HL-60 (cell line): ENCODE measurements at places on chromosomes 16 and 17.

GRCh38 chr16:23724096-23724784 lies 11.2 kb upstream of the ERN2 start:
- DNase-seq = no peak

- no peak for DNase-seq
Observed at GRCh38 chr17:15349119-15349518, 7.7 kb upstream of the TEKT3 start.

DNA sequence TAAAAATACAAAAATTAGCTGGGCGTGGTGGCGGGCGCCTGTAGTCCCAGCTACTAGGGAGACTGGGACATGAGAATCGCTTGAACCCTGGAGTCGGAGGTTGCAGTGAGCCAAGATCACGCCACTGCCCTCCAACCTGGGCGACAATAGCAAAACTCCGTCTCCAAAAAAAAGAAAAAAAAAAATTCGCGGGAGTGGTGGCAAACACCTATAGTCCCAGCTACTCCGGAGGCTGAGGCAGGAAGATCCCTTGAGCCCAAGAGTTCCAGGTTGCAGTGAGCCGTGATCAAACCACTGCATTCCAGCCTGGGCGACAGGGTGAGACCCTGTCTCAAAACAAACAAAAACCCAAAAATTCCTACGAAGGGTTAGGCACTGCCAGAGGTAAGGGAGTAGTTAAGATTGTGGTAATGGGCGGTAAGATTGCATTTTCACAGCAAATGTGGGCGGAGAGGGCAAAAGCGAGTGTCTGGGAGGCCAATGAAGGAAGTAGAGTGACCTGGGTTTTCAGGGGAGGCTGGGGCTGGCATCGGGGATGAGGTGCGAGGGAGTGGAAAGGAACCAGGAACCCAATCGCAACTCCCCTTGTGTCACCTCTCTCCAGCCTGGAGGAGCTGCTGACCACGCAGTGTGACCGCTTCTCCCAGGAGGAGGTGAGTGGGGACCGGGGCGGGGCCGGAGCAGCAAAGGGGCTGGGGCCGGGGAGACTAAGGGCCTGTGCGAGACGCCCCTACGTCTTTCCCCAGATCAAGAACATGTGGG lies 2.6 kb downstream of the MYL11 start:
- DNase-seq = peak; percentile 77

DNA sequence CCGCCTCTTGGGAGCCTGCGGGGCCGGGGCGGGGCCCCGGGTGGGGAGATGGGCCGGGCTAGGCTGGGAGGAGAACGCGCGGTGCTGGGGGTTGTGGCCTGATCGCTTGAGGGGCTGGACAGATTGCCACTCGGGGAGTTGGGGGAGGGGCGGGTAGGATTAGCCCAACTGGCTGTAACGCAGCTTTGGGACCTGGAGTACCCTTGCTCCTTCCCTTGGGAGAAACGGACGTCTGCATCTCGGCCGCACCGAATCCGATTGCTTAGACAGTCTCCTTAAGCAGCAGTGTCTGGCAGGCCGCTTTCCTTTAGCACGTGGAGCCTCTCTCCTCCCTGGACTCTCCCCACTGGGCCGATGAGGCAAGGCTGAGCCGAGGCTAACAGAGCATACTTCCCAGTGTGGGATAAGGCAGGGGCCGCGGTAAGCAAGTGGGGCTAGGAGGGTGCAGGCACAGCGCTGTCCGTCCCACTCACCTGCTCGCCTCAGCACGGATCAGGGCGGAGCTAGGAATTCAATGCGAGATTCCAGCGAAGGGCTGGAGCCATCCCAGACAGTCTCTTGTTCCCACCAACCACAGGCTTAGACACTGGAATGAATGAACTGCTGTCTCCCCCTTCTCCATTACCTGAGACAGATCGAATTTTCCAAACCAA lies 540 bp upstream of the ACLY start:
- DNase-seq = no peak

DNA sequence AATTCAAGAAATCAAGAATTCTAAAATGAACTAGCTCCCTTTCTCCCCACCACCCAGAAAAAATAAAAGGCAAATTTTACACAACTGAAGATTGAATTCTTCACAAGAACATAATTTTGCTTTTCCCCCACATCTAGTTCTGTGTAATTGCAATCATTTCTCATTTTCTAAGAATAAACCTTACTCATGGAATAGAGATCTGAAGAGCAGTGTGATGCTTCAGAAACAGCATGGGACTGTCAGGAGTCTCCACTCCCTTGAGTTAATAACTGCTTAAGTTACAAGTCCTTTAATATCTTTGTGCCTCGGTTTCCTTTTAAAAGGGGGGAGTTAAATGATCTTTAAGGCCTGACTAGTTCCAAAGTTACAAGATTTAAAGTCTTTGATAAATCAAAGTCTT lies 53.7 kb downstream of the CACNG1 start:
- no peak for DNase-seq

DNA sequence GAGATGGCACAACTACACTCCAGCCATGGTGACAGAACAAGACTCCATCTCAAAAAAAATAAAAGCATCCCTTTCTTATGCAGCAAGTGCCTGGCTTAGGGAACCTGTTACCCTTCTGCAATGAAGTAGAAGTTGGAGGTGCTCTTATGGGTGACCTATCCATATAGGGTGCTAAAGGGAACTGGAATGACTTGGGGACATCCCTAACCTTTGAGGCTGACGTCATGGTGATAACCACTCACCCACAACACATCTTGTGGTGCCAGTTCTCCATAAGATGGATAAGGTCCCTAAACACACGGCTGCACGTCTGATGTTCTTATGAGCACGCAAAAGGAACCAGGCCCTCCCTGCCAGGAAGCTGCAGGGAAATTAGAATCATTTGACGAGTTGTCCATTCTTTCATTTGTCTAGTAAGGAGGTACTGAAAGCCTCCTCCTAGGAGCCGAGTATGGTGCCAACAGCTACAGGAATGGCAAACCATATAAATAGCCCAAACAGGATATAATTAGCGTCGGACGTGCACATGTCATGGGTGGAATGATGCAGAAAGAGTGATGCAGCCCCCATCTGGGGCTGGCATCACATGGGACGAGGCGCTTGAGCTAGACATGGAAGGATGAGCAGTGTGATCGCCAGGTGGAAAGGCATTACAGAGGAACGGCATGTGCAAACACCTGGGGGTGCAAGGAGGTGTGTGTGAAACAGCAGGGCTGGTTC lies 52.5 kb downstream of the ARHGAP27 start:
- DNase-seq = no peak

GRCh38 chr16:64365448-64365931 lies 756.4 kb downstream of the CDH11 start:
- DNase-seq = no peak

DNA sequence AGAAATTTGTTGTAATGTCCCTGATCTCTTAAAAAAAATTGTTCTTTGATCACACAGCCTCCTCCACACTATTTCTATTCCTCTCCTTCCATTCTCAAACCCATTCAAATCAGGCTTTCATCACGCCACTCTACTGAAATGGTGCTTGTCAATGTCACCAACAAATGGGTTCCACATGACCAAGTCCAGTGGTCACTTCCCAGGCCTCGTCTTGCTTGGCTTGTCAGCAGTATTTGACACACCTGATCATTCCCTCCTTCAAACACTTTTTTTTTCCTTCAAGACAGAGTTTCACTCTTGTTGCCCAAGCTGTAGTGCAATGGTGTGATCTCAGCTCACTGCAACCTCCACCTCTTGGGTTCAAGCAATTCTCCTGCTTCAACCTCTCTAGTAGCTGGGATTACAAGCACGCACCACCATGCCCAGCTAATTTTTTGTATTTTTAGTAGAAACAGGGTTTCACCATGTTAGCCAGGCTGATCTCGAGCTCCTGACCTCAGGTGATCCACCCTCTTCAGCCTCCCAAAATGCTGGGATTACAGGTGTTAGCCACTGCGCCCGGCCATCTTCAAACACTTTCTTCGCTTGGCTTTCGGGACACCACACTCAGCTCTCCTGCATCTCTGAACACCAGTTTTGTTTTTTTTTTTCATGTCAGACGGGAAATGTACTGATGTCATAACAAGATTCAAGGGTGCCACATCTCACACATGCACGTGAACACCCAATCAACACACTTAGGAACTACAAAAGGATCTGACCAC lies 18.3 kb downstream of the NQO1 start:
- DNase-seq = no peak

DNA sequence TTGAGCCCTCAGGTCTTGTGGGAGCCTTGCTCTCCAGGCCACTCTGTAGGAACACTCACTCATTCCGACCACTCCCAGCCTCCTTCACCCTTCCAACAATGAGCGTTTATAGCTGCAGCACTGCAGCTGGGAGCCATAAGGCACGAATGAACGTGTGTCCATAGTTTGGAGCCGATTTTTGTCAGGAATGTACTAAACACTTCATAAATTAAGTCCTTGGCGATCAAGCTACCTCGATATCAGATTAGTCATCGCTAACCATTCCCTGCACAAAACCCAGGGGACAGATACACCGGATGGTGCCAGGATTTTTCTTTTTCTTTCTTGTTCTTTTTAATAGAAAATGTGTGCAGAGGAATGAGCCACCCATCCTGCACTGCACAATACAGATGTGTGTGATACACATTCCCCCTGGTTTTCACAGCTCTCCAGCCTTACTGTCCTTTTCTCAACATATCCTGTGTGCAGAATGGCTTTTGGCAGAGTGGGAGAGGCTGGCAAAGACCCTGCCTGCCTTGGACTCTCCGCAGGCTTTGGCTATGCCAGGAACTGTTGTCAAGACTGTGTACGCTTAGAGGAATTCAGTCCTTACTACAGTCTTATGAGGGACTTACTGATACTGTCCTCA lies 68.4 kb upstream of the ELAC2 start:
- DNase-seq = no peak

- no peak for DNase-seq
Observed at GRCh38 chr17:7915179-7915610, 894 bp downstream of the RNF227 start.

DNA sequence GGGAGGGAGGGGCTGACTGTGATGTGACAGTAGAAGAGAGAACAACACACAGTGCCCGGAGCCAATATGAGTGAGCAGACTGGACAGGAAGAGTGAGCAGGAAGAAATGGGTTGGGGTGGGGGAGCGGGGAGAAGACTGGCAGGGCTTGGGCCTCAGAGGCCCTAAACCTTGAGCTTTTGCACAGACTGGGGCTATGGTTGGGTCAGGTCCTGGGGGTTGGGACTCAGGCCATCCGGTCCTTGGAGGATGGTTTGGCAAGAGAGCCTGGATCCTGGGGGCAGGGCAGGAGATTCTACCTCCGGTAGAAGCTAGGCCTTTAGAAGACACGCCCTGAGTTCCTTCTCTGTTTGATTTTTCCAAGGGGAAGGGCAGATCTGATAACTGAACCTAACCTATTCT lies 1.1 kb downstream of the CAMTA2 start:
- no peak for DNase-seq
